NCI-H146 (cell line): ENCODE measurements at places on chromosomes 13 and 19.

GRCh38 chr19:48799358-48800300 is 11.2 kb downstream of the BCAT2 start:
- no peak for DNase-seq

DNA sequence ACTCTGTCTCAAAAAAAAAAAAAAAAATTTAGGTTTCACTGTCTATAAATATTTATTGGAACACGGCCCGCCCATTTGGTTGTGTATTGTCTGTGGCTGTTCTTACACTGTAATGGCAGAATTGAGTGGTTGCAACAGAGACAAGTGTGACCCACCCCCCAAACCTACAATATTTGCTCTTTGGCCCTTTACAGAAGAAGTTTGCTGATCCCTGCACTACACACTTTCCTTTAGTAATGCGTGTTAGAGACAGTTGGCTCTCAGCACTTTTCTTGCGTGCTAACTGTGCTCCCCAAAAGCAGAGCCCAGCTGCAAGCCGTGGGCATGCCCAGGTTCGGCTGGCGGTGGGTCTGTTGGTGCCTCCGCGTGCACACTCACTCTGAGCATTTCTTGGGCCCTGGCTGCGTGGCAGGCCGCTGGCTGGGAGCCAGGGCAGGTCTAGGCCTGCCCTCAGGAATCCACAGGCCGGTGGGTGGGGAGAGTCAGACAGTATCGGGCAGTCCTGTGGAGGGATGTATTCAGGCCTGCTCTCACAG is 72.6 kb downstream of the SIPA1L3 start:
- peak; percentile 57 for DNase-seq

DNA sequence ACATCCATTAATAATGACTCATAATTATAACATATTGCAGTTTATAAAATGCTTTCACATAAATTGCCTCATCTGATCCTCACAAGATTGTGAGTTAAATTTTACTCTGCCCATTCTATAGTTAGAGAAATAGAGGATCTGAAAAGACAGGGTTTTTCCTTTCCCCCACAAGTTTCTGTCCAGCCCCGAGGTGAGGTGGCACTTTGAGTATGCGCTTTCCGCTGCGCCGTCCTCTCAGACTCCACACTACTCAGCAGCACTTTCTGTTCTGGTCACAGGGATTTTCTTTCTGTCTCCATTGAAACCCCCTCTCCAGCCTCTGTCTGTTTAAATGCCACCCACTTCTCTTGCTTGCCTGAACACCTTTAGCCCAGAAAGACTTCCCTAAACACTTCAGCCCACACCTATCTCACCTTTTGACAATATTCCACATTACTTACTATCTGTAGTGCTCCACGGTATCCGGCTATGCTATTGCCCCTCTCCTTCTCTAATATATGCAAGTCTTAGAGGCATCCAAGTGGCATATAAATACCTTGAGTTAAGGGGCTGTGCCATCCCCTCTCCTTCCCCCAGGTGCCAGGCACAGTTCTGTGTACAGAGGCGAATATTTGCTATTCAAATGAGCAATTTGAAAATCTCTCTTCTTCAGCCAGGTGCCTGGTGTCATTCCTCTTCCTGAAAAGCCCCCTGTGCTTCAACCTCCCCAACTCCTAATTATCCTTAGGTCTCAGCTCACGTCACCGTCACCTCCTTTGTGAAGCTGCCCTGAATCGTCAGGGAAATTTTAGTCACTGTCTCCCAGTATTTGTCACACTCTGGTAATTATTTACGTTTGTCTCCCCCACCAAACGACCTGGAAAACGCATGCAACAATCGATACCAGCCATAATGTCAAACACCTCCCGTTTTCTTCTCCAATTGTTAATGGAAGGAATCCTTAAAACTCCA is 268.7 kb downstream of the NHLRC3 start:
- DNase-seq = peak; percentile 81

GRCh38 chr19:43290568-43291359 is 21.4 kb upstream of the PSG9 start:
- no peak for DNase-seq
